ENCODE measurements at places on chromosomes 12 and 14.
A peak's percentile ranks its signal among the peaks of the same experiment; 100 is the strongest.

GRCh38 chr14:104392396-104393198 is 187.0 kb upstream of the C14orf180 start:
- no peak for DNase-seq

GRCh38 chr12:38101753-38102152 is 214.8 kb upstream of the ALG10B start:
- DNase-seq: no peak

- DNase-seq: peak; percentile 37
Observed at GRCh38 chr14:97777622-97778355, 980.6 kb downstream of the VRK1 start.

DNA sequence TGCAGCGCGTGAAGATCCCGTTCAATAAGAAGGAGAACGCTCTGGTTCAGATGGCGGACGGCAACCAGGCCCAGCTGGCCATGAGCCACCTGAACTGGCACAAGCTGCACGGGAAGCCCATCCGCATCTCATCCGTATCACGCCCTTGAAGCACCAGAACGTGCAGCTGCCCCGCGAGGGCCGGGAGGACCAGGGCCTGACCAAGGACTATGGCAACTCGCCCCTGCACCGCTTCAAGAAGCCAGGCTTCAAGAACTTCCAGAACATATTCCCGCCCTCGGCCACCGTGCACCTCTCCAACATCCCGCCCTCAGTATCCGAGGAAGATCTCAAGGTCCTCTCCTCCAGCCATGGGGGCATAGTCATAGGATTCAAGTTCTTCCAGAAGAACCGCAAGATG is 131.9 kb upstream of the FUT8 start:
- no peak for DNase-seq

DNA sequence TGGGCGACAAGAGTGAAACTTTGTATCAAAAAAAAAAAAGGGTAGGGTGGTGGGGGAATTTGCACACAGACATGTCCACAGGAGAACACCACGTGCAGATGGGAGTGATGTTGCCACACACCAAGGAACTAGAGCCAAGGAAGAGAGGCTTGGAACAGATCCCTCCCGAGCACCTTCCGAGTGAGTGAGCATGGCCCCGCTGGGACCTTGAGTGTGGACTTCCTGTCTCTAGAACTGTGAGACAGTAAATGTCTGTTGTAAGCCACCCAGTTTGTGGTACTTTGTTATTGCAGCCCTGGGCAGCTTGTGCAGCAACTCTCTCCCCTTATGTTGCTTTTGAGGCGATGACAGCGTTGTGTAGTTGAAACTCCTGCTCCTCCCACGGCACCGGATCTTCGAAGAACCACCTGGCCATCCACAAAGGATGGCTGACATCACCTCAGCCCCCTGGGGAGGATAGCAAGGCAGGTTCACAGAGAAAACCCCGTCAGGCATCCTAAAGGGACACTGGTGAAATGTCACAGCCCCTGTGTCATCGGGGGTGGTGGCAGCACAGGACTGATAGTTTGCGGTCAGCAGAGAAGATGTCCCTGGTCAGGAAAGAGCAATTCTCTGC is 54.7 kb upstream of the PLEKHG3 start:
- DNase-seq: no peak

- DNase-seq: no peak
Observed at GRCh38 chr14:95025218-95025617, 132.1 kb downstream of the DICER1 start.

All from activated CD4-positive, alpha-beta T cell treated with anti-CD3 and anti-CD28 coated beads for 36 hours (primary cell).